Spinal cord (tissue), 10 donors: ENCODE measurements at places on chromosomes 3 and 15.

DNA sequence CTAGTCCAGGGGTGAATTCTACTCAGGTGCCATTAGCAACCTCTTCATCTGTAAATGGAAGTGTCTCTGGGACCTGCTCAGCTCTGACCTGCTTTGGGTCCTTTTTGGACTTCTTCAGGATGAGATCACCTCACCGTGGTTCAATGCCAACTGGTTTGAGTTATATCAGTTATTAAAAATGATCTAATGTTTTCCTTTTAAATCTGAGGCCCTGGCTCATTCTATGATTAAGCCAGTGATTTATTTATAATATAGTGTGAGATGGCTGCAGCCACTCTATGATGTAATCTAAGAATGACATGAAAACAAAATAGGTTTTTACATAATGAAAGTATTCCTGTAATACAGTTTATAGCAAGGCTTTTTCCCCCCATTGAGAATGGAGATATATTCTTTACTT, 79.4 kb downstream of the LPP start:
- no peak for DNase-seq

- DNase-seq: no peak
Observed at GRCh38 chr3:185024966-185025365, 127.9 kb downstream of the C3orf70 start.

GRCh38 chr3:98434412-98434811, 28.6 kb upstream of the OR5K1 start:
- DNase-seq: no peak

DNA sequence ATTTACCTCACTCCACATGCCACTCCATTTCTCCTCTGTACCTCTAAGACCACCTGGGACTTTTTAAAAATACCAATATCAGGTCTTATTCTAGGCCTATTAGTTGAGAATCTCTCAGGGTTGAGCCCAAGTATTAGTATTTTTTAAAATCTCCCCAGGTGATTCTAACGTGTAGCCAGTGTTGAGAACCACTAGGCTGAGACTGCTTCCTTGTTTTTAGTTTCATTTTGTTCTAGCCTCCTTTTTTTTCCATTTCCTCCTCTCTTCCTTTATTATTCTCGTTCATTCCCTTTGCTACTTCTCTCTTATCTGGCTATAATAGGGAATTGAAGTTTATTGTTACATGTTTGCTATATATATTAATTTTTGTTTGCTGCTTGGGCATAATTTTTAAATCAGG, 217.8 kb upstream of the CD96 start:
- no peak for DNase-seq

DNA sequence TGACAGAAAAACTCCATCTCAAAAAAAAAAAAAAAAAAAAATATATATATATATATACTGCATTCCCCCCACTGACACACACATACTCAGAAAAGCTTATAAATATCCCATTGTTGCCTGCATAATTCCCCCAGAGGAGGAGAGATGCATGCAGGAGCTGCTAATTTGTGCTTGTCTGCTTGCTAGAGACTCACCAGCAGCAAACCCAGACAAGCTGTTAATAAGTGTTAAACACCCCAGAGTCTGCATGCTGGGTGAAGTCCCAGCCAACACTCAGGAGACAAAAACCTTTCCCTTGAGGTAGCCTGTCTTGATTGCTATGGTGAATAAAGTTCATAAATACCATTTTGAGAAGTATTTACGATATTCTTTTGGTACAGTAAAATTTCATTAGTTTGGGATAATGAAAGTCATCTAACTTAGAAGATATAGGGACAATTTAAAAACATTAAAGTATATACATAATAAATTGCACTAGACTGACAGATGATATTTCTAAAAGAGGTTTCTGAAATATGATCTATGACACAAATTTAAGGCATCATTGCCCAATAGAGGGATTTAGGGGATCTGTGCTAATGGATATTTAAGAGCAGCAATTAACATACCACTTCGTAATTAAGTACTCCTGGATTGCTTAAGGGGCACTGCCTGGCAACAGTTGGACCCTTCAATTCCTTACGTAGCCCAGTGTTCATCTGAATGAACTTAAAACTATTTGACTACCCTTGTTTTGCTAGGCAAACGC, 400.0 kb upstream of the C2CD4B start:
- peak; percentile 49 for DNase-seq

DNA sequence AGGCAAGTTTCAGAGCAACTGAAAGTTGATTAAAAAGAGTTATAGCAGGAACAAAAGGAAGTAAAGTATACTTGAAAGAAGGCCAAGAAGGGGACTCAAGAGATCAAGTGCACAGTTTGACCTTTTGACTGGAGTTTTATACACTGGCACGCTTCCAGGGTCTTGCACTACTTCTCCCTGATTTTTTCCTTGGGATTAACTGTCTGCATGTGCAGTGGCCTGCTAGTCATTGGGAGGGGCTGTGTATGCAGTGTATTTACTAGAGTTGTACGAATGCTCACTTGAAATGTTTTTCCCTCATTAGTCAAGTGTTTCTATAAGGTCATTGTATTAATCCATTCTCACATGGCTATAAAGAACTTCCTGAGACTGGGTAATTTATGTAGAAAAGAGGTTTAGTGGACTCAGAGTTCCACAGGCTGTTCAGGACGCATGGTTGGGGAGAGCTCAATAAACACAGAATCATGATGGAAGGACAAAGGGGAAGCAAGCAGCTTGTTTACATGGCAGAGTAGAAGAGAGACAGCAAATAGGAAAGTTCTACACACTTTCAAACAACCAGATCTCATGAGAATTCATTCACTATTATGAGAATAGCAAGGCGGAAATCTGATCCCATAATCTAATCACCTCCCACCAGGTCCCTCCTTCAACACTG, 571.8 kb downstream of the ZPLD1 start:
- no peak for DNase-seq

DNA sequence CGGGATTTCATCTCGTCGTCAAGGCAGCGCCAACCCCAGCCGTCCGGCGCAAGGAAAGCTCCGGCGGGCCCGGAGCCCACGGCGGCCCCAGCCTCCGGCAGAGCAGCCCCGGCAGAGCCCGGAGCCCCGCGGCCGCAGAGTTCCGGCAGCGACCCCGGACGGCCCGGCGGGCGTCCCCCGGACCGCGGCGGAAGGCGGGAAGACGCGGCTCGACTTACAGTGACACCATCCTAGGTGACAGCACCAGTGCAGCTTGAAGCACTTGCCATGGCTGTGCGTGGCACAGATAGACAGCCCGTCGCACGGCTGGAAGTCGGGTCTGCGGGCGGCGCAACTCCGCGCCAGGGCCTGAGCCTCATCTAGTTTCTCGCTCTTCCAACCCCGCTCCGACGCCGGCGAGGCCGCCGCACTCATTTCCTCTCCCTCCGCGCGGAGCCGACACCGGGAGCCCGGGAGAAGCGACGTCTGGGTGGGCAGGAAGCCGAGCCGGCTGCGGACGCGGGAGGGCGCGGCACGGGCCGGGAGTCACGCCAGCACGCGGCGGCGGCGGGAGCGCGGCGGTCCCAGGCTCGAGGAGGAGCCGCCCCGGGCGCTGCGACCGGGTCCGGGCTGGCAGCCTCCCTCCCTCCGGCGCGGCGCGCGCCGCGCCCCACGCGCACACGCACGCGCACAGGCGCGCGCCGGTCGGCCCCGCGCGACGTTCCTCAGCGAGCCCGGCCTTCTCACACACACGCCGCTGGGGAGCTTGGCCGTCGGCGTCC, at the start of gene C3orf70:
Gene C3orf70 (minus strand): TSS at position 651 of the 761 bp plus-strand sequence. CDS start 237 bp downstream, at position 414.
- peak; percentile 91 for DNase-seq

- no peak for DNase-seq
Observed at GRCh38 chr3:112689989-112690388, 49.0 kb upstream of the CCDC80 start.

DNA sequence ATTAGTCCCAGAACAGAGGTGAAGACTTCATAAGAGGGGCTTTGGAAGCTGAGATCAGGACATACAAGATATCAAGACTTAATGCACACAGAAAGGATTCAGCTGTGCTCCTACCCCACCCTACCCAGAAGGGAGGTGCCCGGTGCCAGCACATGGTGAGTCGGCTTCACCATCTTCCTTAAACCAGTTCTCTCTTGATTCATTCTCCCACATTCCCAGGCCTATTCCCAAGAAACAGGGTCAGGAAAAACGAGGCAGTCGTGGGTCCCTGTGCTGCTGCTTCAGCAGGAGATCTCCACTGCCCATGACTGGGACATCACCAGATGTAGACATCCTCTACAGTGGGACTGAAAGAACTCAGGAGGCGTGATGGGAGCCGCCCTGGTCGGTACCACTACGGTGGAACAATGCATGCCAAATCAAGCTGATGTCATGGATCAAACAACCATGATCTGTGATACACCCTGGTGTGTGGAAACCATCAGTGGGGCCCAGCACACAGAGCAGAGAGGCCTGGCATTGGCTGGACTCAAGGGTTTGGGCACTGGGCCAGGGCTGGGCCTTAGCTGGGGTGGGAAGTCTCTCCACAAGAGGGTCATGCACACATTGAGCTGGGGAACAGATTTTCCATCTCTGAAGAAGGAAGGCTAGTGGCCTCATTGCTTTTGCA, 41.9 kb downstream of the CCDC12 start:
- no peak for DNase-seq

- DNase-seq: peak; percentile 52
Observed at GRCh38 chr15:23857028-23857641, 170.0 kb upstream of the NDN start.

DNA sequence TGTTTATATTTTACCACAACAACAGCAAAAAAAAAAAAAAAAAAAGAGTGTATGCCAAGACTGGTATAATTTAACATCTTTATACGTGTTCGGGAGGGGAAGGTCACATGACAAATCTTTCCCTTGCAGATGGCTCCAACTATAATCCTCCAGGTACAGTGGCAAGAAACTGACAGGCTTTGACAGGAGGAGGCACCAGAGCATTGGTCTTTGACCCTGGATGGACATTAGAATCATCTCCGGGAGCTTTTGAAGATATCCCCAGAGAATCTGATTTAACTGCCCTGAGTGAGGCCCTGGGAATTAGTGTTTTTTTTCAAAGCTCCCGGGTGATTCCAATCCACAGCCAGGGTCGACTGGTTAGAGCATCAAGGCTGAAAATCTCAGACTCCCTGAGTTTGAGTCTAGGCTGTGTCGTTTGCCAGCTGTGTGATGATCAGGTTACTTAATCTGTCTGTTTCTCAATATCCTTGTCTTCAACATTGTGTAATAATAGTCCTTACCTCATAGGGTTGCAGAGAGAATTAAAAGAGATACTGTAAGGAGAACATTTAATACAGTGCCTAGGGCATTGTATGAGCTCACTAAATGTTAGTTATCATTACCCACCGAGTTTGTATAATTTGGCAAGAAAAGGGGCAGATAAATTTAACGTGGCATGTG, 8.9 kb upstream of the SEMA5B start:
- no peak for DNase-seq

DNA sequence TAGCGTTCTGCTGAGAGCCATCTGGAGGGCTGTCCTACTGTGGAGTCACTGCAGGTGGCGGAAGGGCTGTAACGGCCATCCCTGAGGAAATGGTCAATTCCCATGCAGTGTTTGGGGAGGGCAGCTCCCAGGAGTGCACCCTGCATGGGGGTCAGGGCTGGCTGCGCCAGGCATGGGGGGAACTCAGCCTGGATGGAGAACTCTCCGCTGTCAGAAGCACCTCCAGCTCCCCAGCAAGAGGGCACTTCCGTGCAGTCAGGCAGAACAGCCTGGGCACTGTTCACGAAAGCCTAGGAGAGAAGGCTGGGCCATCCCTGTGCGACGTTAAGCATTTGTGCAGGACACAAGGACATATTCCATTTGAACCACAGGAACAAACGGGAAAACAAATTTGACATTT, 105.2 kb downstream of the LRIG1 start:
- no peak for DNase-seq

DNA sequence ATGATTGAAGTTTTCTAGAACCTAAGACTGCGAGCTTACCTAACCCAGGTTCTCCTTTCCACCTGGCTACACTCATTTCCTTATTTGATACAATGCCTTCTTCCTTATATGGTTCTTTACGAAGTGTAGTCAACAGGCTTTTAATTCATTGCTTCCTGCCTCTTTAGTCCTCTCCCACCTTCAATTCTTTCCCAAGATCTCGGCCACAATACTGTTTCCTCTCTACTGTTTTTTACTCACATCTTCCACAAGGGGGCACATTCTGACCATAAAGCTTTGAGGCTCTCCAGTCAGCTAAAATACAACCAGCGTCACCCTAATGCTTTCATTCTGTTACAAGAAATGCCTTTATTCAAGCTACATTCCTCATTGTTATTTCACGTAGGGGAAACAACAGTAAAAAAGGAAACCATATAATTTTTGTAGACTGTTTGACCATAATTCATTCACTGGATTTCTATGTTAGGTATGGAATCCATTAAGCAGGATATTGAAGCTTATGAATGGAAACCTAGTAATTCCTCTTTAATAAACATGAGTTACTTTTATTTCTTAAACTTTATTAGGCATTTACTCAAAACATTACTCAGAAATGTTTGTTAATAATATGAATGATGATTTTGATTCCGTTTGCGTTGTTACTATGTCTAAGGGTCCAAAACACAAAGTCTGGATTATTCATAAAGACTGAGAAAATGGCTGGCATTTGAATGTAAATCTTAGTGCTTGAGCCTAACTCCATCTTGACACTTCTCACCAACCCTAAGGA, 29.5 kb upstream of the VEPH1 start:
- peak; percentile 96 for DNase-seq
